ENCODE measurements at places on chromosomes 3 and 15. TPM values are rescaled to one million over a fixed set of nuclear protein-coding genes. Genes with fewer than 3 reads are reported as not detected.

DNA sequence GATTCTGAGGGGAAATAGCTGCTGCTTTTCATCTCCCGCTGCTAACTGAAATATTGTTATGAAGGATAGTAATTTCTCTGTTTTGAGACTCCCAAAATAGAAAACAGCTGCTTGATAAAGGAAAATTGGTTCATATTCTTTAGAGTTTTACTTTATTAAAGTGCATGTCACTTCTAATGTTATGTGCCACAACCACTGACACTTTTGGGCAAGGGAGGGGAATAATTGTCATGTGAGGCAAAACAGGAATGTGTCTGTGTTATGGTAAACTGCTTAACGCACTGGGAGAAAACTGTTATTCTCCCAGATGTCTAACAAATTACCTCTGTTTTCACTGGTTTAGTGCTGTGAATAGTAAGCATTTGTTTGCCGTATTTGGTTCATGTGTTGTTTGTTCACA lies 201.6 kb downstream of the PDZRN3 start:
- no peak for DNase-seq

- no peak for DNase-seq
Measured at GRCh38 chr3:17023006-17023664, 138.4 kb downstream of the PLCL2 start.

- no peak for DNase-seq
Measured at GRCh38 chr3:36372534-36372935, 7.8 kb upstream of the STAC start.

DNA sequence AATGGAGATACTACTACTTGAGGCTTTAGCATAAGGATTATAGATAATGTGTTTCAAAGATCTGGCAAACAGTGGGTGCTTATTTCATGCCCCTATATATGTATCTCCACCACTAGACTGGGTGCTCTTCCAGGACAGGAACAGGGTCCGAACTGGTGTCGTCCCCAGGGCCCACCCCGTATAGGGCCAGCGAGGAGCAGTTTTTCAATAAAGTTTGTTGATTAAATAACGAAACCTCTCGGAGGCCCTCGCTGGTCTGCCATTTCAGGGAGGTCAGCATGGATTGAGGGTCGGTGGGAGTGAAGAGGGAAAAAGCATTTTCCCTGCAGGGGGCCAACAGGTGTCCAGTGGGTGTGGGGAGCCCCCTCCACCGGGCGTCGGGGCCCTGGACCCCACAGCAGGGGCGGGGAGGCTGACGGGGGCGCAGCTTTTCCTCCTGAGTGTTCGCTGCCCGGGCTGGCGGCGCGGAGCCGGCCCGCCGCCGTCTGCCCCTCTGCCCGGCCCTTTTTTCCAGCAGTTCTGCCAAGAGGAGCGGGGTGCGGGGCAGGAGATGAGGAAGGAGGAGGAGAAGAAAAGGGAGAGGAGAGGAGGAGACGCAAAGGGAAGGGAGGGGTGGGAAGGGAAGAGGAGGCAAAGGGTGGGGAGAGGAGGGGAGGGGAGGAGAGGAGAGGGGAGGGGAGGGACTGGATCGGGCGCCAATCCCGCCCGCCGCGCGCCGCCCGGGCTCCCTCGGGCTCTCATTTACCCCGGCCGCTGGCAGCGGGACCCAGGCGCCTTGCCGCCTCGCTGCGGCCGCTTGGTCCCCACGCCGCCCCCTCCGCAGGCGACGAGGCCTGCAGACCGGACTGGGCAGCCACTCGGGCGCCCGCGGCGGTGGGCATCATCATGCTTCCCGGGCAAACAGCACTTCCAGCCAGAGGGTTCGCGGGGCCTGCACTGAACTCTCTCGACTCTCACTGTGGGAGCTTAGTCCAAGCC lies 66.3 kb downstream of the ISG20 start:
- peak; percentile 45 for DNase-seq

DNA sequence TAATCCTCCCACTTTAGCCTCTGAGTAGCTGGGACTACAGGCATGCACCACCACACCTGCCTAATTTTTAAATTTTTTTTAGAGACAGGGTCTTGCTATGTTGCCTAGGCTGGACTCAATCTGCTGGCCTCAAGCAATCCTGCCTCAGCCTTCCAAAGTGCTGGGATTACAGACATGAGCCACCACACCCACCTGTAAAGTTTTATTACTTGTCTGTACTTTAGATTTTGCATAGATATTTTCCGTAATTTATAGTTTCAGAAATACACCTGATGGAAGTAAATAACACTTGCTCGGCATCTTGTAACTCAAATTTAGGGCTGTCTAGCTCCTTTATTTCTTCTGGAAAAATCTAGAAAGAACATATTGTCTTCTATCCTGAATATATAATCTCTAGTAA lies 5.8 kb downstream of the DZIP3 start:
- no peak for DNase-seq

- no peak for DNase-seq
Measured at GRCh38 chr3:58093574-58094195, 85.5 kb downstream of the FLNB start.

GRCh38 chr15:95829062-95829461 lies 501.4 kb upstream of the NR2F2 start:
- no peak for DNase-seq

DNA sequence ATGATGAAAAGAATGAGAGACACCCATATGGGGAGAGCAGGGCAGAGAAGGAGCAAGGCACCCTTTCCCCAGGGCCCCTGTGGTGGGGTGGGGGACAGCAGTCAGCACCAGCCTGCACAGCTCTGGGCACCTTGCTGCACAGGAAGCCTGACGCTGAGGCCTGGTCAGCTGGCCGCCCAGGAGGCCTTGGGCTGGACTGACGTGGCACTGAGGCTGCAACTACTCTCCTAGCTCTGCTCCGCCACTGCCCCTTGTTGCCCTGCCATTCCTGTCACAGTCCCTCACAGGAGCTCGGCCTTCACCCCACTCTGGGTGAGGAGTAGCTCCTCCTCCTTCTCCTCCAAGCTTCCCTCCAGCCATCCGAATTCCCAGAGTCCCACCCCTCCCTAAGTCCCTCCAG lies 99.7 kb downstream of the CPN2 start:
- no peak for DNase-seq

- no peak for DNase-seq
Measured at GRCh38 chr3:71341721-71342120, 241.8 kb downstream of the FOXP1 start.

- no peak for DNase-seq
Measured at GRCh38 chr15:70576696-70577095, 186.7 kb downstream of the UACA start.

GRCh38 chr3:69888040-69888942 lies 111.2 kb upstream of the SAMMSON start:
- DNase-seq = no peak

DNA sequence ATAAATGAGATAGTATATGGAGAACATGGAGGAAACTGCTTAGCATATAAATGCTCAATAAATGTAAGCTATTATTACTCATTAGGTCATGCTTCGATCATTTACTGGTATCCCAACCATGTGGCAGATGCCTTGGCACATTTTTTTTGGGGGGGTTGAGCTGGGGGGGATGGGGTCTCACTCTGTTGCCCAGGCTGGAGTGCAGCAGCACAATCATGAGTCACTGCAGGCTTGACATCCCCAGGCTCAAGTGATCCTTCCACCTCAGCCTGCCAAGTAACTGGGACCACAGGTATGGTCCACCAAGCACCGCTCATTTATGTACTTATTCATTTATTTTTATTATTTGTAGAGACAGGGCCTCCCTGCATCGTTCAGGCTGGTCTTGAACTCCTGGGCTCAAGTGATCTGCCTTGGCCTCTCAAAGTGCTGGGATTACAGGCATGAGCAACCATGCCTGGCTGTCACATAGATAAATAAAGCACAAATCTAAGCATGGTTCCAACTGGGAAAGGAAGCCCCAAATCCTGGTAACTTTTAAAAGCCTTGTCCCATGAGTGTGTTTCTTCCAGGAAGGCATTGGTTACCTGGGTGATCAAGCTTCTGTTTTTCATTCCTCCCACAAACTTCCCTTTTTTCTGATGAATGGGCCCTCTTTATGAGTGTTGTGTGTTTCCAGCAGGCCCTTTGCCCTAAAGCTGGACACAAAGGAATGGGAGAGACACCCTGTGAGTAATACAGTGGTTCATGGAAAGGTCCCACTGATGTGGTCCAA lies 147.4 kb upstream of the UMPS start:
- DNase-seq = no peak

- no peak for DNase-seq
Measured at GRCh38 chr3:190258634-190259033, 63.6 kb downstream of the CLDN1 start.

GRCh38 chr3:50825841-50826240 lies 151.1 kb downstream of the DOCK3 start:
- DNase-seq = no peak

GRCh38 chr3:138461896-138462295 lies 27.5 kb downstream of the ESYT3 start:
- DNase-seq = no peak

DNA sequence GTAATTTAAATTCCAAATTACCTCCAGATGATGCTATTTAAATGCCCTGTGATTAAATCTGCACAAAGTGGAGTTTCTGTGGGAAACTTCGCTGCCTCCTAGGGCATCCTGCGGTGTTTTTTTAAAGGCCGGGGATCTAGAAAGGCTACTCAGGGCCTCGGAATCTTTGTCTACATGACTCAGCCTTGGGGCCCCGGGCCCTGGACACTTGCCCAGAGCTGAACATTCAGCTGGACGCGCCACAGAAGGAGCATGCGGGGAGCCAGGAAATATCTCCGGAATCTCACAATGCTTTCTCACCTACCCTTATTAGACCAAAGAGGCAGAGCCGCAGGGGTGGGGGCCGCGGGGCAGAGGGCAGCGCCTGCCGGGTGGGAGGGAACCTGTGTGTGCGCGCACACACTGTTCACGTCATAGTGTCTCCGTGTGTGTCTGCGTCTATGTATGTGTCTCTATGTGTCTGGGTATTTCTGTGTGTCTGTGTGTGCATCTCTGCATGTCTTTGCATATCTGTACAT lies 145.5 kb upstream of the TPM1 start:
- DNase-seq = peak; percentile 55

DNA sequence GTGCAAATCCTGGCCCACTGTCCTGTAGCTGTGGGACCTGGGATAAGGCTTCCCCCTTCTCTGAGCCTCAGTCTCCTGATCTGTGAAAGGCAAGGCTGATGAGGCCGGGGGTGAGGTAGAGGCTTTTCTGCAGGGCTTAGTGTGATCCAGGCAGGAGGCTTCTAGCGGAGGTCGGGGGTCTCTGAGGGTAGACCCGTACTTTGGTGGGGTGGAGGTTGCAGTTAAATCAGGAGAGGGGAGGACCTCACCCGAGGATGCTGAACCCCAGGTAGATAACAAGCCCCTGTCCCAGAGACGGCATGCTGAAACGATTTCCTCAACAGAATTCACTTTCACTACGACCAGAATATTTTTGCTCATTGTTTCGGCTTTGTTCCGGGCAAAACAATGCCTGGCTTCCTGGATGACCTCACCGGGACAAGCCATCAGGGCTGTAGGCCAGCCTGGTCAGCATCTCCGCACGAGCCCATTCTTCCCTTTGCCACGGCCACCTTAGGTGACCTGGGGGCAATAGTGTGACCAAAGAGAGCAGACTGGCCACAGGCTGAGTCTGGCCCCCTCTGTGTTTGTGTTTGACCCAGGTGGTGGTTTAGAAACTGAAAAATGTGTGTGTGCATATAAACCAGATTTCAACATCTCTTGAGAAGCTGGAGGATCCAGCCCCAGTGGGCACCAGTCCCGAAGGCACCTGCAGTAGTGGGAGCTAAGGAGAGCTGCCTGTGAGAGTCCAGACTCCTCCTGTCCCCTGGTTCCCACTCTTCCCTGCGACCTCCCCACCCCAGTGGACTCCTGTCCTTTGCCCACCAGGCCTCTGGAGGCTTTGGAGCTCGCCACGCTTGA lies 33.0 kb downstream of the SLC6A6 start:
- no peak for DNase-seq

DNA sequence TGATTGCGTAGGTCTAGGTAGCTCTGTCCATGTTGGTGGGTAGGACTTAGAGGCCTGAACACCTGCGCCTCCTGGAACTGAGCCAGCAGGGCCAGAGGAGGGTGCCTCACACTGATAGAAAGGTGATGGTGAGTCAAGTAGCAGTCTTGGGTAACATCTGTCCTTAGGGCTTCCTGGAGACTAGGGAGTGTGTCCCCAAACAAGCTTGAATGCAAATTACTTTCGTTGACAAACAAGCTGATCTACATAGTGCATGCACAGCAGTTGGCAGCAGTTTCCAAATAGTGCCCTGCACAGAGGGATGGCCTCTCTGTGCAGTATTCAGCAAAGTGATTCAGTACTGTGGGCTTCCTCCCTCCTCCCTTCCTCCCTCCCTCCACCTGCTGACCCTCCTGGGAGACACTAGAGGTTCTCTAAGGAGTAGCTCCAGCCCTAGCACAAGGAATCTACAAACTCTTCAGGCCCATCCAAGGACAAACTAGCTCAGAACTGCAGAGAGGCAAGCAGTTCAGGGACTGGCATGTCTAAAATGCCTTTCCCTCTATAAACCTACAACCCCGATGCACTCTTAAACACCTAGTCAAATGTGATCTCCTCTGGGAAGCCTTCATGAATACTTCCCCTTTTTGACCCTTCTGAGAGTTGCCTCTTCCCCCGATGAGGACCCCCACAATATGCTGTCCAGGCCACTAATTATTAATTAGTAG lies 61.0 kb downstream of the TLE3 start:
- no peak for DNase-seq

DNA sequence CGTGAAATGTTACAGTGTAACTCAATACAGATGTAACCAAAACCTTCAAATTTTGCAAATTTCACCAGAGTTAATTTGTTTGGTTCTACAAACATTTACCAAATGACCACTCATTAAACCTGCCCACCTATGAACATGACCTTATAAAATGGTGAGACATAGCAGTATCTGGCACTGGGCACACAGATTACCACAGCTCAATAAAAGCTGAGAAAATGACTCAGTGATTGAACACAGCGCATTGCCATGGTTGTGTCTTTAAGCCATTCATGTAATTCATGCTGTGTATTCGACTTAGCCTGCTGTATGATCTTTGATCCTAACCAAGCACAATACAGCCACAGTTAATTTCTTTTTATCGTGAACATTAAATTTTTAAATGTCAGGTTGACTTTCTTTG lies 11.3 kb downstream of the PPARG start:
- no peak for DNase-seq

- no peak for DNase-seq
Measured at GRCh38 chr15:91243826-91244225, 143.8 kb downstream of the SV2B start.

- DNase-seq = no peak
Measured at GRCh38 chr3:175692256-175692655, 833.1 kb downstream of the NAALADL2 start.

PRSS50 gene
- 0.89 TPM for total RNA-seq

MAN2C1 gene
- total RNA-seq = 112 TPM

IL16 gene
- 8.9 TPM for total RNA-seq

TNFAIP8L3 gene
- total RNA-seq = 5.8 TPM

SENP7 gene
- total RNA-seq = 41.3 TPM

RLBP1 gene
- total RNA-seq = not detected

PARP15 gene
- 0.99 TPM for total RNA-seq

CIAO2A gene
- total RNA-seq = 57.0 TPM
